ENCODE measurements at places on chromosomes 4 and X.
A peak's percentile ranks its signal among the peaks of the same experiment; 100 is the strongest.

GRCh38 chr4:142168181-142168580 is 531.8 kb downstream of the IL15 start:
- DNase-seq = no peak

GRCh38 chr4:38387348-38387747 is 276.7 kb upstream of the KLF3 start:
- no peak for DNase-seq

GRCh38 chr4:7460566-7460965 is 25.8 kb upstream of the PSAPL1 start:
- no peak for DNase-seq

- no peak for DNase-seq
These were observed 133.7 kb downstream of the FAM53A start for GRCh38 chr4:1550122-1551070.

DNA sequence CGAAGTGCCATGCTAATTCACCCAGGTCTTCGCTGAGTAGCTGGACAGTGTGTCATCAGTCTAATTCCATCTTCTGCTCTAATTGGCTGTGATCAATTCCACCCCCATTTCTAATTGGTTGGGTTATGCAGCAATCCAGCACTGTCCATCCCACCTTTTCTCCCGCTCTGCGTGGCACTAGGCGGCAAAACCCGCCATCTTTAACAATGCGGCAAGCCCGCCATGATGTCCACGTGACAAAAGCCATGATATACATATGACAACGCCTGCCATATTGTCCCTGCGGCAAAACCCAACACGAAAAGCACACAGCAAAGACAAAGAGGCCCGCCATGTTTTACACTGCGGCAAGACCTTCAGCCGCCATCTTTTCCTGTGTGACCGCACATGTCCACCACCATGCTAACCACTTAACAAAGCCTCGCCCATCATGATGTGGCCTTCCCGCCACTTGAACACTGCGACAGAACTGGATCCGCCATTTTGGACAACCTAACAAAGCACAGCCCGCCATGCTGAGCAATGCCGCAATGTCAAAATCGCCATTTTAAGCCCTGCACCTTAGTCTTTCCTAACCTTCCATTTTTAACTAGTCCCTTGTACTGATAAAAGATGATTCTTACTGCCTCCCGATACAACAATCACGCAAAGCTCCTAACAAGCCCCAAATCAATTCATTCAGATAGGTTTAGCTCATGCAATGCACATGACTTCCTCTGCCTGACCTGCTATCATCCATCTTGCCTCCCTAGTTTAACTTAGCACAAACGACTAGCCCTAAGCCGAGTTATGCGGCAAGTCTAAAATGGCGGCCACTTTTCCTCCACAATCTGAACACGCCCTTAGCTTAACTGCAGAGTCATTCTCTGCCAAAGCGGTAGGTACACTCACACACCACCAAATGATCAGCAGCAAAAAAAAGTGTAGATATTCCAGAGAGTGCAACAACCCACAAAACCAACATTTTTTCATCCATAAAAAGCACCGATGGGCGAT is 288.3 kb downstream of the CHIC1 start:
- DNase-seq = peak; percentile 36

GRCh38 chr4:48379587-48380180 is 38.4 kb downstream of the SLAIN2 start:
- no peak for DNase-seq

DNA sequence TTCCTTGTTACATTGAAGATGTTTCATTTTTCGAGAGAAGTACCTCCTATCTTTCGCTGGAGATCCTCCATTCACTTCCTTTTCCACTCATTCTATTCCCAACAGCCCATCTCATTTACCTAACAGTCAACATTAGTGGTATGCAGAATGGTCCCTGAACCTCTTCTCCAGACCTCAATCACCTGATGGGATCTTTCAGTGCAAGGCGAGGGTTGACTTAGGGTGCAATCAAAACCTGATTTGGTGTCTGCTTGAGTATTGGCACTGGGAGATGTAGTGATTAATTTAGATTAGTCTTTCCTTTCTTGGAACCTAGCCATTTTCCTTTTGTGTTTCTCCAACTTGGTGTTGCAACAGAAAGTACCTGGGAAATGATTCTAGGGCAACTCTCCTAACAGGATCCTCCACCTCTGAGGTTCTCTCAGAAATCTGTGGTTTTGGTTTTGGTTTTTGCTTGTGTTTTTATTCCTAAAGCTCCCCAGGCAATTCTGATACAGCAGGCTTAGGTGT is 18.4 kb downstream of the DDX3X start:
- no peak for DNase-seq

DNA sequence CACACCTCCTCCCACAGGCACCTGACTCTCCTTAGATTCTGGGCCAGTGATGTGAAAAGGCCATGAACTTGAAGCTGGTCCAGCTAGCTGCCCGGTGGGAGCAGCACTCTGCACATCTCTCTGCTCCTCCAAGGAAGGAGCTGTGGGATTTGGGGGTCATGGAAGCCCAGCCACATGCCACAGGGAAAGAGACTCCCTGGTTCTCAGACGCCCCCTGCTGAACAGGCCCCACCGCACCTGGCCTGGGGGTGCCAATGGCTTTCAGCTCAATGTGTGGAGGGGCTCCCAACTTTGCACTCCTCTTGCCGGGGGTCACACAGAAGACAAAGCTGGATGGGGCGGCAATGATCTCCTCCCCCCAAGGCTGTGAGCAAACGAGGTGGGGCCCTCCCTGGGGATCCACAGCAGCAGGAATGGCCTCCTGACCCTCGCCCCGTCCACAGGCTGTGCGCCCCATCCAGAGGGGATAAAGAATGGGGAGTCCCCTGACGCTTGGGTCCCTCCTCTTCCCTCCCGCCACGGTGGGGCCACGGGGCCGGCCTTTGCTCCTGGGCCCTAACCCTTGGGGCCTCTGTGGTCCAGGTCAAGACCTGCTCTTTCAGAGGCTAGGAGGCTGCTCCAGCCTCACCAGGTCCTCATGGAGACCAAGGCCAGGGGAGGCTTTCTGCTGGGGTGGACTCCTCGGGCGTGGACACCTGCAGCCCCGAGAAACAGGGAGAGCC is 51.3 kb downstream of the GAK start:
- no peak for DNase-seq

DNA sequence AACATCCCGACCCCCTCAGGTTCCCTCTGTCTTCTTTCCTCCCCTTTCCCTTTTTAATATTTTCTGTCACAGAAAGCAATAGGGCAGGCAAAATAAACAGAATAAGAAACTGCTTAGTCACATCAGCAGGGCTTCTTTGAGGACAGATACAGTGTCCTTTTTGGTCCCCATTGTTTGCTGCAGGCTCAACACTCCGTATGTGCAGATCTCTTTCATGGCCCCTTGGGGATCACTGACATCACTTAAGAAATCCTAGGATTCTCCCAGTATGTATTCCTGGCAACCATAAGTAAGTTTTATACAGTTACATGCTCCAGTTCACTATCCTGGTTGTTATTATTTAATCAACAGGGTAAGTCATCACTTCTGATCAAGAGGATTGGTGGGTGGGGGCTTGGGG is 448.0 kb downstream of the NKX6-1 start:
- DNase-seq = no peak

- DNase-seq = no peak
These were observed 15.9 kb downstream of the MID1IP1 start for GRCh38 chrX:38817004-38817703.

DNA sequence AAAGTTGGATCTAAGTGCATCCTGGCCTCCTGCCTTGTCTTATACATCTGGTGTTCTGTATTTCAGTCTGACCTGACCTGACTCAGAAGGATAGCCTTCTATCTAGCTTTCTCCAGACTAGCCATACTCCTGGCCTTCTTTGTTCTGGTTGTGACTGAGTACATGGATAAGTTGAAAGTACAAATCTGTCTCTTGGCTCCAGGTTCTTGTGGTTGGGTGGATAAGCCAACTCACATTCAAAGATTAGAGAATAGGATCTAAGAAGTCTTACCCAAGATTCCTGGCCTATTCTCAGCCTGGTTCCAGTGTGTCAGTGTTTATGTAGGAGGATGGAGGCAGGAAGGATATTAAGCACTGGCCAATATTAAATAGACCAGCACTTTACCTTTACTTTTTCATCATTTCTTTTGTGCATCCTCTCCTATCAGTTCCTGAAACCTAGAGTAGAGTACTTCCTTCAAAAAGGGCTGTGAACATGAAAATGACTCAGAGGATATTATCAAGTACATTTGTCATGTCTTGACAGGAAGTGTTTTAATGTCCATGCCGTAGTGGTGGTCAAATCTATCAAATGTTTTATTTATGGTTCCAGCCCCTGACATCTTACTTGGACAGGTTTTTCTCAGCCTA is 123.5 kb downstream of the IL15 start:
- no peak for DNase-seq

GRCh38 chr4:184259081-184259480 is 41.4 kb upstream of the ENPP6 start:
- DNase-seq = no peak

DNA sequence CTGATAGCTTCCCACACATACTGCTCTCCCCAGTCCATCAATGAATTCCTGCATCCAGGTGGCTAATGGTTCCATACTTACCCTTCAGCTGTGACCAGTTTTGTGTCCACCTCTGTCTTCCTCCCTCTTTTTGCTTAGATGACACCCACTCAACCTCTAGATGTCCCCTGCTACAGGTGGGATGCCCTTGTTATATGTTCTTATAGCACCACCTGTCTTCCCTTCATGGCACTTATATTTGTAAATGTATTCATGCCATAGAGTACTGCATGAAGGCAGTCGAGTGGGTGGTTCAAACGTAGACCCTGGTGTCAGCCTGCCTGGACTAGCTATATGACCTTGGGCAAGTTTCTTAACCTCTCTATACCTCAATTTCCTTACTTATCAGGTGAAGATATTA is 6.5 kb upstream of the USP46 start:
- no peak for DNase-seq

DNA sequence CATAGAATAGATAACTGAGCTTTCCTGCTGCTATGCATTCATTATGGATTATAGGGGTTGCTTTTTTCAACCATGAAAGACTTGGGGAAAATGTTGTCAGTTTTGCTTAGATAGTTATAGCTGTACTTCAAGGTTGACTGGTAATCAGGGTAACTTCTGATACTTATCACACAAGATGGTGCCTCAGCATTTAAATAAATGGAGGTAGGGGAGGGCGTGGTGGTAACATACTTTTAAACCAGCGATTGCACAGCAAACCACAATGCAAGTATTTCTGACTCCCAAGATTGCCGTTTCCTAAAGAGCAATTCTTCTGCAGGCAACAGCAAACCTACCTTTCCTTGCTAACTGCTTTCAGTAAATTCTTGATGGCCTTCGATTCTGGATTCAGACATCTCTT is 1.3 kb downstream of the CXCL10 start:
- DNase-seq = no peak

GRCh38 chrX:66018585-66019309 is 21.1 kb downstream of the VSIG4 start:
- DNase-seq = no peak

DNA sequence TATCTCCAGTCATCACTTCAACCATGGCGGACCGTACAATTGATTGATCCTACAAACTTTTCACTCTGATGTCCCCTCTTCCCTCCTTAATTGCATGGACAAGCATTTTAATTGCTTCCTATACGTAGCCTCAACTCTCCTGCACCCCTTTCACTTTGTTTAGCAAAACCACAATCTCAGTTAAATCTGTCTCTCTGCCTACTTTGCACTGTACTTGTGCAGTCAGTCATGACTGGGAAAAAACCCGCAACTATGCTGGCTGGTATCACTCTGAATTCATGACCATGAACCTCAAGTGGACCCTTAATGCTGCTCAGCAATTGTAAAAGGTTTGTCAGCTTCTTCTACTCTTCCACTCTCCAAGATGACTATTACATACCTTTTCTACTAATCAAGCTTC is 51.7 kb upstream of the AFF2 start:
- no peak for DNase-seq

GRCh38 chrX:67648361-67648760 is 104.5 kb downstream of the AR start:
- DNase-seq = no peak

DNA sequence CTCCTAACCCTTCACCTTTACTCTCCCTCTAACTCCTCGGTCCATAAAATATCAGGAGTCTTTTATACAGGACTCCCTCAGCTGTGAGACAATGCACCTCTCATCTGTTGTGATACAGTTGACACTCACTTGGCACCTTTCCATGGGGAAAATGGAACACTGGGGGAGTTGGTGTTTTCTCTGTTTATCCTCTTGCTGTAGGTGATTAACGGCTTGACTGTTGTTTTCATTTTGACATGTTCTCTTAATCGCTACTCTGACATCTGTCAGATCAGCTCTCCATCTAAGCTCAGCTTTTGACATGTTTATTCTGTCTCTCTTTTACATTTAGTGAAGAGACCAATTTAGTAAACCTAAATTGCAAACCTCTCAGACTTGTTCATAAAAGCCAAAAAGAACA is 604.8 kb downstream of the TRAM1L1 start:
- no peak for DNase-seq

DNA sequence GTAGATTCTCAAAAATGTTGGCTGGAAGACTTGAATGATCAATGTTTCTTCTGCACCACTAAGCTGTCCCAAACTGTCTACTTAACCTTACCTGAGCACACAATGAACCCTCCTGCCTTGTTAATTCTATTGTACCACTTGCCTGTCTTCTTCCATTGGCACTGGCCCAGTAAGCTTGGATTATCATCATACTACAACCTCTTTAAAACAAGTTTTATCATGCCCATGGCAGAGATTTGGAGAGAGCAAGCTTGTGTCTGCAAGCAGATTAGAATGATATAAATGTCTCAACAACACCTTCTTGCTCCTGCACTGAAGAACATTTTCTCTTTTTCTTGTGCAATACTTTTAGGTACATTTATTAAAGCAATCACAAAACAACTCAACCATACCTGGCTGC is 74.0 kb upstream of the VMA21 start:
- no peak for DNase-seq

DNA sequence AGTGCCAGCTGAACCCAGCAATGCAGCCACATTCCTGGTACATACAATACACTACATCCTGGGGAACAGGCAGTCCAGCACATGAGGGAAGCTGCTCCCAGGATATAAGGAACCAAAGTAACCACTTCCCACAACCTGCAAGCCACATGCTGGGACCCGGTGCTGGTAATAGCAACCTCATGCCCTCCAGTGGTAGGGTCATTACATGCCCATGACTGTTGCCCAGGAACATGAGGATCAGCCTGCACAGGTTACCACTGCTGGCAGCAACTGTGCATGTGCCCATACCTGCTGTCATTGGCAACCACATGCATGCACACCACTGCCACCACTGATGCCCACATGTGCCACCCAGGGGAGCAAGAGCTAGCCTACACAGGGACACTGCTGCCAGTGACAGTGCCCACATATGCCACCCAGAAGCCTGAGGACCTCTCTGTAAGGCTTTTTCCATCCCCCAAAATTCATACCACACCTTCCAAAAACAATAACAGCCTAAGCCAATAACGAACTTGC is 1982.5 kb downstream of the ARAP2 start:
- no peak for DNase-seq

- DNase-seq = no peak
These were observed 16.7 kb downstream of the NR3C2 start for GRCh38 chr4:148425327-148426110.

DNA sequence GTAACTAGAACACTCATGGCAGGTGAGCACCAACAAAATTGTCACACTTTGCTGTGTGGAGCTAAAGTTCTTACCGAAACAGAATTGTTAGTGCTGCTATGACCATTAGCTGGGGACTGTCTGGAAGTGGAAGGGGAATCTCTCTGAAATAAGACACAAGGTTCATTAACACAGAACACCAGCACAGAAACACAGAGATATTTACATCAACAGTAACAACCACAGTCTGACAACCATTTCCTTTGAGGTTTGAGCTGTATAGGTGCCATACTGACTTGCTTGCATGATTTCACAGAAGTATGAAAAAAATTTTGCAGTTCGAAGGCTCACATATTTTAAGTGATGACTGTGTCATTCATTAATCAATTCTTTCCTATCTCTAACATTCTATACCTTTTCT is 109.8 kb downstream of the NYX start:
- DNase-seq = no peak

Data from 8988T (cell line).